ENCODE measurements at places on chromosomes 12 and 14.

- DNase-seq = no peak
Measured at GRCh38 chr14:26549571-26549970, 48.3 kb downstream of the NOVA1 start.

DNA sequence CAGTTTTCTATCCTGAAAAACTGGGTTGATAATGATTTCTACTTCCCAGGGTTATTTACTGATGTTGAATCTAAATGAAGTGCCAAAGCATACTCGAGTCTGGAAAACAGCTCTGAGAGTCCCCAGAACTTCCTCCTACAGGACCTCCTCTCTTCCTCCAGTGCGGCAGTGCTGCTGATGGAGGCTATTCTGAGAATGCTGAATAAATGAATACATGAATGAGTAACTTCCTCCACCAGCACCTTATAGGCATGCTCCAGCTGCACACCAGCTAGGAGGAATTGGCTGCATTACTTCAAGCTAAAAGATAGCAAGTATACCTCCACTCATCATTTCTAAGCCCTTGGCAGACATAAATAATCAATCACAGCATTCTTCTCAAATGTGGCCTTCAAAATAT, 448.8 kb upstream of the CCDC196 start:
- DNase-seq = no peak

GRCh38 chr12:102616692-102617091, 136.3 kb upstream of the IGF1 start:
- no peak for DNase-seq

GRCh38 chr14:65637780-65638179, 225.2 kb downstream of the FUT8 start:
- no peak for DNase-seq

DNA sequence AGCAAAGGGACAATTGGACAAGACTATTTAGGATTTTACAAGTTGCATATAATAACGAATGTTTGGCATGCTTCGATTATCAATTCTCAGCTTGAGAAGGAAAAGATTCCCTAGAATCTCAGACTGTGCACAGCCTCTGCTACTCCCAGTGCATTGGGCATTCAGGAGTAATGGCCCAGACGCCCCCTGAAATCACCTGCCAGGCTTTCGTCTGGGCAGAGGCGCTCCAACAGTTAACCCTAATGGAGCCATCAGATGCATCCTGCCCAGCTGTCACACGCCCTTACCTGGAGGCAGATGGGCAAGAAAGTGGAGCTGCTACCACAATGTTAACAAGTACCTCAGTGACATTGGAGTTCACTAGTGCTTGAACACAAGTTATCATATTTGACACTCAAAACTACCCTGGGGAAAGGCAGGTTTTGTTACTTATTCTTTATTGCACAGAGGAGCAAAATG, 927 bp upstream of the LRP6 start:
- no peak for DNase-seq

GRCh38 chr12:29901585-29901984, 117.8 kb upstream of the TMTC1 start:
- no peak for DNase-seq

DNA sequence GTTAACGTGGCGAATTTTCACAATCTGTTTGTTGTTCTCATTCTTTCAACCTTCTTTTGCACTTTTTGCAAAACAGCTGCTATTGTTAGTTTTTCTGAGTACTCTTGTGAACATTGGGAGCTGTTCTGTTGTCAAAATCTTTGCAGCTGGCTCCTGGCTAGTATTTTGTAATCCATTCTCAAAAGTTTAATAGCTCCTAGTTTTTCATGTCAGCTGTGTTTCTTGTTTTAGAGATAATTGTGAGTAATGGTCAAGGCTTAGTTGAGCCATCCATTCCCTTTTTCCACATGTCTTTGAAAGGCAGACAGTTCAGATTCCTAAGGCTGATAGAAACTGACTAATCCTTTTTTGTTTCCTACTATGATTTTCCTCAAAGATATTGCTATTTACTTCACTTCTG, 39.1 kb upstream of the CRADD start:
- no peak for DNase-seq

GRCh38 chr12:62631471-62632410, 165.1 kb downstream of the MON2 start:
- DNase-seq = no peak

- no peak for DNase-seq
Measured at GRCh38 chr14:54259821-54260220, 137.0 kb upstream of the CDKN3 start.

GRCh38 chr14:74863274-74863673, 12.7 kb downstream of the PROX2 start:
- DNase-seq = no peak

- no peak for DNase-seq
Measured at GRCh38 chr14:101217616-101218371, 314.3 kb upstream of the RTL1 start.

DNA sequence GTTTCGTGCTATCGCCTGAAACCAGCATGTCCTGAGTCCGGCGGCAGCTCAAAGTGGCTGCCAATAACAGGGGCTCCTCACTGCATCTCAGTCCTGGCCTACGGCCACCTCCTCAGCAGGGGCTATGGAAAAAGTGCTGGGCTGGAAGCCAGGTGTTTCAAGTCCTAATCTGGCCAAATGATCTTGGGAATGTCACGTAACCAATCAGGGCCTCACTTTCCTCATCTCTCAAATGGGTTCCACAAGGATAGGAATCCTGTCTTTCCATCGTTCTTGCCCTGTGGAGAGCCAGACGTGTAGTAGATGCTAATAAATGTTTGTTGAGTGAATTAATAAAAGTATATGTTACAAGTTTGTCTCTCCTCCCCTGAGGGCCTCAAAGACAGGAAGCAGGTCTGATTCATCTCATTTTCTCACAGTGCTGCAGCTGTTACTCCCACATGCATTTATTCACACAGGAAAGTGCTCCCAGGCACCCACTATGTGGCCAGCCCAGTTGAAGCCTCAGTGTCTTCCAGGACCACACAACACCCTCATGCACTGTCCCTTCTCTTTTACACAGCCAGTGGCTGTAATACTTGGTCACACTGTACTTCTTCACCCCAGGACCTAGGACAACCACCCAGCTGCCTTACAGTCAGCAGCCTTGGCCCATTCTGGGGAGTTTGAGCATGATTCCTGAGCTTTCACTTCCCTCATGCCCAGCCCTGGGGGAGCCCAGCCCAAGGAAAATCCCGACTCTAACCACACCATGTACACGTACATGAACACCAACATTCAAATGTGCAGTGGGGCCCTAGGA, 5.0 kb downstream of the CMKLR1 start:
- no peak for DNase-seq

- no peak for DNase-seq
Measured at GRCh38 chr14:29085546-29085945, 319.0 kb downstream of the FOXG1 start.

DNA sequence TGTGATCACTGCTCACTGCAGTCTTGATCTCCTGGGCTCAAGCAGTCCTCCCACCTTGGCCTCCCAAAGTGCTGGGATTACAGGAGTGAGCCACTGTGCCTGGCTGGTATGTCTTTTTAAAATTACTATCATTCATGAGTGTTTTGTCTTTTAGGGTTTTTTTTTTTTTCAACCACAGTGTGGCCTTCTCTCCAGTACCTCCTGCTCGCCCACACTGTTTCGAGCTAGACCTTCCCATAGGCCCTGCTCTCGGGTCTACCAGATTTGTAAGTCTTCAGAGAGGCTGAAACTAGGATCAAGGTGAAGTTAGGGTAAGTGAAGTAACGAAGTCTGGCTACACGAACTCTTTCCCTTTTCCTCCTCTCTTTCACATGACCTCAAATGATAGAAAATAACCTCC, 1.5 kb downstream of the BIN2 start:
- DNase-seq = no peak
